ENCODE measurements at places on chromosomes 11 and 22.

DNA sequence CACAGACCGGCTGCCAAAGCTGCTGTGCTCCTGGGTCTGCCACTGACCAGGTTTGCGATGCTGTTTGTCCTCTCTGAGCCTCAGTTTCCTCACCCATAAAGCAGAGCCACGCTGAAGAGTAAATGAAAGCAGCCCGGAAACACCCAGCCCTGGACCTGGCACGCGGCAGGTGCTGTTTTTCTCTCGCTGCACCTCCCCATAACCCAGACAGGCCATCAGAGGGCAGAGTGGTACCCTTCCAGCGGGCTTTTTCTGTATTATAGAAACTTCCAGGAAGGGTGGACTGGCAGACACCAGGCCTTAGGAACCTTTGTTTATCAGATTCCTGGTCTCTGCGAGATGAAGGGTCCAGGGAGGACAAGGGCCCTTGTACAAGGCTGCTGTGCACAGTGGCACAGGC, 17.9 kb upstream of the FGF19 start:
- DNase-seq = no peak

GRCh38 chr11:125256541-125257189, 92.1 kb downstream of the PKNOX2 start:
- DNase-seq = no peak

GRCh38 chr11:66762088-66762487, 33.1 kb upstream of the SPTBN2 start:
- DNase-seq = no peak

GRCh38 chr22:46219636-46220035, 30.5 kb downstream of the CDPF1 start:
- DNase-seq = no peak
